ENCODE measurements at places on chromosomes 4 and X.

GRCh38 chr4:96767815-96768480 lies 928.1 kb downstream of the PDHA2 start:
- no peak for DNase-seq

GRCh38 chr4:173159791-173160190 lies 8.8 kb upstream of the GALNT7 start:
- no peak for DNase-seq

DNA sequence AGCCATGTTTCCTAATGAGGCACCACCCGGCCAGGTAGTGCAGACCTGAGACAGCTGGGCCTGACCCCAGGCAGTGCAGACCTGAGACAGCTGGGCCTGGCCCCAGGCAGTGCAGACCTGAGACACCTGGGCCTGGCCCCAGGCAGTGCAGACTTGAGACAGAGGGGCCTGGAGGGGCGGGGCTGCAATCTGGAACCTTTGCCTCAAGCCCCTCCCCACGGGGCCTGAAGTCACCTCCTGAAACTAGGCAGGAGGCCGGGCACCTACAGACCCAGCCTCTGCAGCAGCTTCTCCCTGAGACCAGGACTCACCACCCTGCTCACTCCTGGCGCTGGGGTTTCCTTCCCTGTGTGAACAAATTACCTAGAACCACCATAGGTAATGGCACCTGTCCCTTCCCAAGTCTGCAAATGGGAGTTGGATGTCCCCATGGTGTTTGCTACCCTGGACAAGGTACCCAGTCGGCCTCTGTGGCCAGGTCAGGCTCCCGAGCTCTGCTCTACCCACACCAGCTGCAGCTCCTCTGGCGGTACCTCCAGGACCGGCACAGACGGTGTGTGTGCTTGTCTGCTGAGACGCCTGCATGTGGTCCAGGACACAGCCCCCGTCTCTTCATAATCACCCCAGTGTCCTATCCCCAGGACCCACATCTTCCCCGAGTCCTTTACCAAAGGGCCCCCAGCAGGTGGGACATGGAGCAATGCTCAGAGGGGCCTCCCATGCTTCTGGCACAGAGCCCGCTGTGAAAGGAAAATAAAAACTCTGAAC lies 53.1 kb upstream of the C4orf50 start:
- no peak for DNase-seq

DNA sequence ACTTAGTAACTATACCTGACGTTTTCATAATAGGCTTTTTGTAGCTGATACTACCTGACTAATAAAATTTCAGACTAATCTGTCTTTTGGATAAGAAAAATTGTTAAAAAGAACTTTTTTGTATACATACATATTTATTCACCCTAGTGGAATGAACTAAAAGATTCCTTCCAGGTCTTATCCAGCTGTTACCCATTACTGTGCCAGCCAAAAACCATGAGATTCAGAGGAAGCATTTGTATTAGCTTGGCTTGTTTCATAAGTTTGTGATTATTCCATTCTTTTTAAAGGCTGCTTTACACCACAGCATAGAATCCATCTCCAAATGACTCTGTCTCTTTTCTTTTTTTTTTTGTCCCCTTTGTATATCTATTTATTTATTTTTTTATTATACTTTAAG lies 149.4 kb downstream of the FAT4 start:
- no peak for DNase-seq

- DNase-seq = no peak
These were observed 57.9 kb upstream of the PLS3 start for GRCh38 chrX:115503099-115503498.
